Sigmoid colon (tissue), 7 donors: ENCODE measurements at places on chromosomes 1 and 21.

GRCh38 chr1:157813269-157813668 is 6.7 kb downstream of the FCRL1 start:
- no peaks in the 10 kb centered on the region for H3K4me1 ChIP-seq
- no peak overlapping the region for H3K27ac ChIP-seq
- H3K4me3 ChIP-seq: no peak overlapping the region
- no peaks in the 10 kb centered on the region for H3K36me3 ChIP-seq

DNA sequence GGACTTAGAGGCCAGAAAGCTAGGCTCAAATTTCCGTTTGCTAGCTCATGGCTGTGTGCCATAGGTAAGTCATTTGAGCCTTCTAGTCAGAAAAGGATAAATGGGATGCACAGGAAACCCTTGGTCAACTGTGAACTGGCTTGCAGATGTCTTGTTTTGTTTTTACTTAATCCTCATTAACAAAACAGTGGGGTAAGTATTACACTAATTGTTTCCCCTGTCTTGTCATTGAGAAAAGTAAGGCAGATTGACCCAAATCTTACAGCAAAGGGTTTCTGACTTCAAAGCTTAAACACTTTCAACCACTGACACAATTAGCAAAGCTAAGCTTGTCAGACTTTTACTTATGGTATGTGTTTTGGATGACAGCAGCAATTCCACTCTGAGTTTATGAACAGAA is 291.3 kb downstream of the NTNG1 start:
- H3K27me3 ChIP-seq: no peaks in the 10 kb centered on the region
- no peaks in the 10 kb centered on the region for H3K4me1 ChIP-seq
- H3K4me3 ChIP-seq: no peak overlapping the region
- no peak for DNase-seq

DNA sequence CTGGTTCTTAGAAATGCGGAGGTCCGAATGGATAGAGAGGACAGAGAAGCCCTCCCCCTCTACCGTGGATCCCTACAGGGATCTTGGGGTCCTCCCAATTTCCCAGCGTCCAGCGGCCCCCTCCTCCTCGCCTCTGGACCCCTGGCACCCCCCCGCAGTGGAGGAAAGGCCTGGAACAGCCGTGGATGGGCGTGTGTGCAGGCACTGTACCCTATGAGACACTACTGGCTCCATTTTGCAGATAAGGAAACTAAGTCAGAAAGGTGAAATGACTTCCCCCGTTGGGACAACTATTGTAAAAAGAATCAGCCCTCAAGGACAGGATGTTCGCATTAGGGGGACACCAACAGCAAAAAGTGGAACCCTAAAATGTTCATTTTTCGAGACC is 931 bp upstream of the CLSTN1 start:
- H3K36me3 ChIP-seq: no peaks in the 10 kb centered on the region
- DNase-seq: no peak
- H3K4me1 ChIP-seq: no peaks in the 10 kb centered on the region
- H3K27ac ChIP-seq: peak overlapping the region; percentile 94

GRCh38 chr1:221246067-221246466 is 366.8 kb downstream of the HLX start:
- H3K4me3 ChIP-seq: no peak overlapping the region
- H3K27me3 ChIP-seq: no peaks in the 10 kb centered on the region
- DNase-seq: no peak
- no peak overlapping the region for H3K27ac ChIP-seq
- no peaks in the 10 kb centered on the region for H3K36me3 ChIP-seq
- peaks cover 13% of the 10 kb centered on the region for H3K4me1 ChIP-seq

- H3K36me3 ChIP-seq: no peaks in the 10 kb centered on the region
- peaks cover 12% of the 10 kb centered on the region for H3K4me1 ChIP-seq
- H3K27me3 ChIP-seq: no peaks in the 10 kb centered on the region
- no peak overlapping the region for H3K4me3 ChIP-seq
- no peak for DNase-seq
These were observed 43.8 kb downstream of the CCN1 start for GRCh38 chr1:85624361-85624760.

- no peak overlapping the region for H3K4me3 ChIP-seq
- no peak overlapping the region for H3K27ac ChIP-seq
These were observed 149.5 kb upstream of the B3GALT2 start for GRCh38 chr1:193335806-193336428.
